ENCODE measurements at places on chromosomes 1 and 21.

DNA sequence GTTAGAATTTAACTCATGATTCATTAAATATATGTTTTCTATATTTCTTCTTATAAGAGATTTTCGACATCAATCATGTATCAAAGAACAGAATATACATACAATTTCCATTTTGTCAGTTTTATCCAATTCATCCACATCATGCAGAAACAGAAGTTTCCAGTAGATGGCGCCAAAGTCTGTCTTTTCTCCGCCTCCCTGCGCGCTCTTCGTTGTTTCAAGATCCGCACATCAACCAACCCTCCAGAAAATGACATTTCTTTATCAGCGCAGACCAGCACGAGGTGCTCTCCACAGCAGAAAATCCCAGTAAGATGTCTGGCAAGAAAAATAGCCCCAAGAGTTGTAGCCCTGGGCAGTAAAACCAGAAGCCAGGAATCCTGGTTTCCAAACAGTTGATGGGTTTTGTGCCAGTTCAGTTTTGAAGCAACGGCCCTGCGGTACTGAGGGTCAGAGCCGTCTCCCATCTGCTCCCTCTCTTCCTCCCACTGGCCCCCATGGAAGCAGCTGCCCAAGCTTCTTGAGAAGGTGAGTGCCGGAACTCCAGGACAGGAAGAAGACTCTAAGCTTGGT lies 38.6 kb upstream of the GPR137B start:
- no peak for DNase-seq

DNA sequence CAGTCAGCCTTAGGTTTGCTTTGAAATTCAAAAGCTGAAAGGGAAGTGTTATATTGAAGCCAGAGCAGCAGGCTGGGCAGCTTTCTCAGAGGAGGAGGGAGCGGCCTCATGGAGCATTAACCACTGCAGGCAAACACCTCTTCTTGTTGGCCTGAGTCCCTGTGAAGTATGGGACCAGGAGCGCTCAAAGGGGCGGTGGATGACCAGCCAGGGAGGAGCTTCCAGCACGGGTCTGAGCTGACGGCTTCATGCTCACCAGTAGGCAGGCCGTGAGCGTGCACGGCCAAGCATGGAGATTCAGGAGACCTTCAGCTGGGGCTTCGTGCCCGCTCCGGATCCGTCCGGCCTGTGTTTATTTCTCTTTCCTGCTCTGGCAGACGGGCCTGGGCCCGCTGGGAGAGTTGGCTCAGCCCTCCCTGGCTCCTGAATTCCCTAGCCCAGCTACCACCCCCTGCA lies 245.2 kb downstream of the TRABD2B start:
- DNase-seq: no peak

DNA sequence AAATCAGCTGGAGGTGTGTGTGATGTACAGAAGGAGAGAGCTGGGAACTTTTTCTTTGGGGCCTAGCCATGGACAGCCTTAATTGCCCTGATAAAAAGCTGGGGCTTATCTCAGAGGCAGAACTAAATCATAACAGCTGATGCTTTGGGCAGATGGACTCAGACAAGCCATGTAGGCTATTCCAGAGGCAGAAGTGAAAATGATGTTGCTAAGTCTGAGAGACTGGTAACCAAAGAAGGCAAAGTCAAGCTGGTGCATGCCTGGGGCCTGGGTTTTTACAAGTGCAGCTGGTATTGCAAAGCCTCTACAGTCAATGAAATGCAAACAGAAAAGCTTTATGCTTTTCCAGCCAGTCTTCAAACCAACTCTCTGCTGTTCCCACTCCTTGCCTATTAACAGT lies 39.0 kb upstream of the LMX1A start:
- DNase-seq: peak; percentile 44

- DNase-seq: no peak
These were observed 5.5 kb upstream of the TGFBR3 start for GRCh38 chr1:91891454-91891853.

DNA sequence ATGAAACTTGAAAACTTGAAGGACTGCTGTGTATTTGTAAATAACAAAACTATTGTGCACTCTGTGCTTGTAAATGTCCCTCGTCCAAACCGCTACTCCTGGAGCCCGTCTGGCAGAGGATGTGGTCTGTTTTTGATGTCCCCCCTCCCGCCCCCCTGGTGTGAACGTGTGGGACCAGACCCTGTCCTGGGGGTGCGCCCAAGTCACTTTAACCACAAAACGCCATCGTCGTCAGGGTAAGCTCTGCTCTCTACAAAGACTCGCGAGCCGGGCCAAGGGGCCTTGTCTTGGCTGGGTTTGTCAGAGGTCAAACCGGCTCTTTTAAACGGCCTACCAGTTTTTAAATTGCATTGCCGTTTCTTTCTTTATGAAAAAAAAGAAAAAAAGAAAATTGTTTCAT lies 87.4 kb upstream of the TMEM51 start:
- DNase-seq: no peak

DNA sequence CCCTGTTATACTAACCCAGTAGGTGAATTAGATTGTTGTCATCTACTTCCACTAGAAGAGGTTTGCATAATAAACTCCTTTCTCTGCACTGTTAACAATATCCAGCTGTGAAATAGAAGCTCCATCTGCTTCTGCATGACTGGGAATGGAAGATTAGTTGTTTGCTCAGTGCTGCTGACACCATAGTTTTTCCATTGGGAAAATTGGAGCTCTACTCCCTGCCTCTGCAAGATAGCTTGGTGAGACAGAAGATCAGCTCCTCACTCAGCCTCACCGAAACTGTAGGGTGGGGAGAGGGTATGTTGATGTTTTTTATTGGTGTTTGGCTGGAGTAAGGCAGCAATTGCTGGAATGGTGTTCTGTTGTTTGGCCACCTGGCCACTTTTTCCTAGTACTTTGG lies 331.6 kb upstream of the ADAMTS5 start:
- no peak for DNase-seq

- DNase-seq: peak; percentile 3
These were observed 106.5 kb downstream of the RGS7 start for GRCh38 chr1:241250465-241250864.

- DNase-seq: no peak
These were observed 15.6 kb downstream of the NTRK1 start for GRCh38 chr1:156876281-156876680.

GRCh38 chr1:43466403-43466802 lies 12.7 kb upstream of the HYI start:
- DNase-seq: no peak

- no peak for DNase-seq
These were observed 15.9 kb downstream of the INKA2 start for GRCh38 chr1:111723091-111723806.

DNA sequence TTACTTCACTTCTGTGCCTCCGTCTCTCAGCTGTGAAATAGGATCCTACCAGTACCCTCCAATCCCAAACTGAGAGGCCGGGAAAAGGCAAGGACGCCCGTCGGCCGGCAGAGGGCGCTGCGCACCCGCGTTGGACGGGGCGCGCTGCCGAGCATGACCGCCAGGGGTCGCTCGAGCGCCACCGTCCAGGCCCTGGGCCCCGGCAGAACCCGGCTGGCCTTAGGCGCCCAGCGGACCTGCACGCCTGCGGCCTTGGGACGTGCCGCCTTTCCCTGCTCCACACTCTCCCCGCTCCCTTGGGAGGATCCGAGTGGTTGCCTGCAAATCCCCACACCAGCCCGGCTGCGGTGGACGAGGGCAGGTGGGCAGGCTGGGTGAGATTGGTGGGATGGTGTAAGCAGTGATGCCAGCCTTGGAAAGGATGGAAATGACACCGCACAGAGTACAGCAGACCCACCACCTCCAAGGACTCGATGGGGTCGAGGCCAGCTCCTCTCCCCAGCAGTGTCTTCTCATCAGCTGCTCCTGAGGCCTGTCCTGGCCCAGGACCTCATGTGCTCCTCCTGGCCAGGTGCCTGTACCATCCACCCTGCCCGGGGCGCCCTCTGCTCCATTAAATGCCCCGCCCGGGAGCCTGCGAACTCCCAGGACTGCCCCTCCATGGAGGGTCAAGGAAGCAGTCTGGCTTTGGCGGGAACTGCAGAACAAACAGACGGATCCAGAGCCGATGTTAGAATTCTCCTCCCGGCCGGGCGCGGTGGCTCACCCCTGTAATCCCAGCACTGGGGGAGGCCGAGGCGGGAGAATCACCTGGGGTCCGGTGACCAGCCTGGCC lies 47.4 kb upstream of the LBR start:
- DNase-seq: no peak

GRCh38 chr1:184056921-184057555 lies 5.5 kb downstream of the TSEN15 start:
- DNase-seq: no peak

DNA sequence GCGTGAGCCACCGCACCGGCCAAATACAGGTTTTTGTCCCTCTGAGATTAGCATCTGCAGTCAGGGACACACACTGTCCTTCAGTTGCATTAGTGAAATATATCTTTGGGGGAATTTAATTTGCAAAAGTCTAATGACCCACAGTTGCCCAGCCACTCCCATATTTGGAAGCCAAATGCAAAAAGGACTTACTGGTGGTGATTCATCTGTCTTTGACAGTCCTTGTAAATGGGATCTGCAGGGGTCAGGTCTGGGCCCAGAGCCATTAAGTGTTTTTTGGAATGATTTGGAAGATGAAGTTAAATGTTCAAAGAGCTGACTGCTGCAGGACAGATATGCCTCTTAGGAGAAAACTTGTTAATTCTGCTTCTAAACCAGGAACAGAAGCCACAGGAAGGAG lies 44.6 kb upstream of the DNASE2B start:
- no peak for DNase-seq

- no peak for DNase-seq
These were observed 205.3 kb downstream of the DAB1 start for GRCh38 chr1:57218487-57219079.

GRCh38 chr1:41784531-41785274 lies 134.0 kb downstream of the HIVEP3 start:
- DNase-seq: no peak

GRCh38 chr1:231934797-231935196 lies 308.2 kb downstream of the DISC1 start:
- peak; percentile 34 for DNase-seq

DNA sequence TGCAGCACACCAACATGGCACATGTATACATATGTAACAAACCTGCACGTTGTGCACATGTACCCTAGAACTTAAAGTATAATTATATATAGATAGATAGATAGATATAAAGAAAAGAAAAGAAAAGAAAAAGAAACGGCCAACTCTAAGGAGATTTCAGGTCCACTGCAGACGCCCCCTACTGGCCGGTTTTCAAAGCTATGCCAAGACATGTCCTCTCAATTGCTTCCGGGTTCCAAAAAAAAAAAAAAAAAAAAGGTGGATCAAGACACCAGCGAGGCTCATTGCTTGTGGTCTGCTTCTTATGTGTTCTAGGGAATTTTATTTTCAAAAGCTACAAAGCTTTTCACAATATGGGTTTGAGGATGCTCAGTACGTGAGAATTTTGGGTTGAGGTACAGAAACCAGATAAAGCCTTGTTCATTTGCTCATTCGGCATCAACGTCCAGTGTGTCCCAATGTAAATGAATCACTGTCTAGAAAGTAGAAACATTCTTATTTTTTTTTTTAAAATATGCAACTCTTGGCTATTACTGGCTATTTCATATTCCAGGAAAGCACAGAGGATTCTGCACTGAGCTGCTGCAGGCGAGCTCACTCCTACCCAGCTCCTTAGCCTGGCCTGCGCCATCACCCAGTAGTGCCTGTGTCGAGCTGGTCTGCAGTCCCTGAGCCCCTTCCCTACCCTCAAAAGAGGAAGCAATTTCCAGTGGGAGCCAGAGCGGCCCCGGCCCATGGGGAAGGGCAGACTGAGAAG lies 643.0 kb downstream of the KIF26B start:
- DNase-seq: no peak

- DNase-seq: no peak
These were observed 1.1 kb upstream of the CACYBP start for GRCh38 chr1:174998569-174999215.

GRCh38 chr1:159743651-159744410 lies 29.4 kb upstream of the CRP start:
- DNase-seq: no peak

DNA sequence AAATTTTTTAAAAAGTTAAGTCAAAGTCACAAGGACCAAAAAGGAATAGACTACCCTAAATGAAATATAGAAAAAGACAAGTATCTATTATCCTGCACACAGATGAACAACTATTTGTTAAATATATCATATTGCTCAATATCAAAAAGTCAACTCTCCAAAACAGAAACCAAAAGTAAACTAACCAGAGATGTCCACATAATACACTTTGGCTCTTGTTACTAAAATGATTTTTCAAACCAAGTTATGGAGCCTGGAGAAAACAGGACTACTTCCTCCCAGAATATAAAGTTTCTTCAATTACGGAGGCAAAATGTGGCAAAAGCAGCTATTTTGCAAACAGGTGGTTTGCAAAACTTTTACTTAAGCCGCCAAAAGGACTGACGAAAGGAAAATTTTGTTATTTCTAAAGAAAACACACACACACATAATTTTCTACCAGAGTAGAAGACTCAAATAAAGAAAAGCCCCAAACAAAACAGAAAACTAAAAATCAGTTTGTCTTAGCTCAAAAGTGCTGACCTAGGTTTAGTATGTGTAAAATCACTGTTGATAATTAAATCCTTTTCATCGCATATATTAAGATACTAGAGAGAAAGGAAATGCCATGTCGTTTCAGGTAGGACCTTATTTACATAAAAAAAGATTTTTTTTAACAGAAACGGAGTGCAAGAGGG lies 1.1 kb downstream of the DPYD start:
- DNase-seq: no peak

DNA sequence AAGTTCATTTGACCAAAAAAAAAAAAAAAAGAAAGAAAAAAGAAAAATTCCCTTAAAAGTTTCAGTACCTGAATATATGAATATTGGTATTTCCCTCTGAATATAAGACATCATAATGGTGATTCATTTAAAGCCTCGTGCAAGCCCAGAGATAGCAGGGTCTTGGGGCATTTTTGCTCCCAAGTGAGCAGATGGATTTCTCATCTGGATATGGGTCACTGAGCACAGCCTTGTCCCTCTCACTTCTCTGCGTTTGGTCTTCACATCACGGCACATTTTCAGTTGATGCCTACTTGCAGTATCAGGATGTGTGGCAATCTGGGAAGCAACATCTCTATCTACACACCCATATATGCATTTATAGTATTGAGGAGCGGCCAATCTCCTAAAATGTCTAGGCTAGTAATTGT lies 12.7 kb downstream of the CD58 start:
- no peak for DNase-seq

- peak; percentile 71 for DNase-seq
These were observed 33.3 kb upstream of the CSF1 start for GRCh38 chr1:109877317-109877771.

GRCh38 chr1:8987881-8988617 lies 38.2 kb downstream of the SLC2A7 start:
- peak; percentile 11 for DNase-seq

DNA sequence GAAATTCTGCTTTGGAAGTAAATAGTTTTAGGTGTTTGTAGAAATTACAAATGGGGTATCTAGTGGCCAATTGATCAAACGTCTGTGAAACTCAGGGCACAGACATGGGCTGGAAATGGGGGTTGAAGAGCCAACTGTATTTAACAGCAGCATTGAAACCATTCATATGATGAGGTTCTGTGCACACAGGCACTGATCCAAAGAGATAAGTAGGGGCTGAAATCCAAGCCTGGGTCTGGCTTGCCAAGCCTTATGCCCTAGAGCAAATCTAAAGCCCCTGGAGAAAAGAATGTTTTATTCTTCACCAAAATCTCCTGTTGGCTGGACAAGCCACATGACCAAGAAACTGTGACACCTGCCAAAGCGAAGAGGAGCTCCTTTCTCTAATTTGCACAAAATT lies 67.6 kb upstream of the ST6GALNAC5 start:
- DNase-seq: no peak

Data from foreskin keratinocyte (primary cell).